CD4-positive, alpha-beta T cell treated with Interleukin-6 at 100 ng/mL for 8 hours (primary cell): ENCODE measurements at places on chromosomes 1 and 21.

GRCh38 chr1:207868774-207869721 lies 41.9 kb downstream of the CD34 start:
- peak; percentile 62 for DNase-seq

DNA sequence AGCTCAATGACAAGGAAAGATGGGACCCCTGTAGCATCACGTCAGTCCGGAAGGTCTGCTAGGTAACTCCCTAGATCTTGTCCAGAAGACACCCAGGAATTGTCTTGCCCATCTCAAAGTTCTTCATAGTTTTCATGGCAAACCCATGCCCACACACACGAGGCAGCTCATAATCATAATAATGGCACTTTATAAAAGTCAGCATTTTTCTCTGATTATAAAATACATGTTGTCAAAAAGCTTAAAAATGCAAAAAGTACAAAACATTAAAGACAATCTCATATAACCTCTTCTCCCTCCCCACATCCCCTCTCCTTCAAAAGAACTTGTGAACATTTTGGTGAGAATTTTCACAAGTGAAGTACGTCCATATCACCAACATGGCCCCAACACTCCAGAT lies 30.8 kb downstream of the EPHX1 start:
- no peak for DNase-seq

- peak; percentile 30 for DNase-seq
Measured at GRCh38 chr1:25474439-25475047, 43.8 kb downstream of the MACO1 start.

- no peak for DNase-seq
Measured at GRCh38 chr1:23530087-23530746, 816 bp downstream of the E2F2 start.

DNA sequence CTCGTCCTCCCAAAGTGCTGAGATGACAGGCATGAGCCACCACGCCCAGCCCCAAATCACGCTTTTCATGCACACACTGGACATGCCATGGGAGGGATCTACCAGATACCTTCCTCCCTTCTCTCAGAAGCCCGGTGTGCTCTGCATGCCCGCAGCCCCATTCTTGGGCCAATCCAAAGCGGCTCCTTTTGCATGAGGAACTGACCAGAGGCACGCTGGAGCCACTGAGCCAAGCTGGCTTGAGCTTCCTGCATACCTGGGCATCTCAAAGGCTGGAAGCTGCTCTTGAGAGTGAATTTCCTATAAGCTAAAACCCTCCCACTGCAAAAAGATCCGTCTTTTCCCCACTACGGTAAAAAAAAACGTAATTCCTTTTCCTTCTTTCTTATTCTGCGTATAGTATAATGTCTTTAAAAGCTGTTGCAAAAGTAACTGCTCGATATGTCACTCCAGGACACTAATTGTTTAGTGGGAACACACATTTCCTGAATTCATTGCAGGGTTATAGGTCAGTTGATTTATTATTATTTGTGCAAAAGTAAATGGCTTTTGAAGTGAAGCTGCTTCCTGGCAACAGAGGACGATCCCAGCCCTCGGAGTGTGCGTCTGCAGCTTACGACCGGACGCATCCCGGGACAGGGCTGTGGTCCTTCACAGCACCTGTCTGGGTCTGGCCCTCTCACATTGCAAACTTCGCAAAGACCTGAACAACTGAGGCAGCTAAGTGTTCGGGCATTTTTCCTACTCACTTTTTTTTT lies 61.8 kb upstream of the ETS2 start:
- DNase-seq, result no peak

- no peak for DNase-seq
Measured at GRCh38 chr1:197911857-197912696, 5.1 kb upstream of the LHX9 start.

DNA sequence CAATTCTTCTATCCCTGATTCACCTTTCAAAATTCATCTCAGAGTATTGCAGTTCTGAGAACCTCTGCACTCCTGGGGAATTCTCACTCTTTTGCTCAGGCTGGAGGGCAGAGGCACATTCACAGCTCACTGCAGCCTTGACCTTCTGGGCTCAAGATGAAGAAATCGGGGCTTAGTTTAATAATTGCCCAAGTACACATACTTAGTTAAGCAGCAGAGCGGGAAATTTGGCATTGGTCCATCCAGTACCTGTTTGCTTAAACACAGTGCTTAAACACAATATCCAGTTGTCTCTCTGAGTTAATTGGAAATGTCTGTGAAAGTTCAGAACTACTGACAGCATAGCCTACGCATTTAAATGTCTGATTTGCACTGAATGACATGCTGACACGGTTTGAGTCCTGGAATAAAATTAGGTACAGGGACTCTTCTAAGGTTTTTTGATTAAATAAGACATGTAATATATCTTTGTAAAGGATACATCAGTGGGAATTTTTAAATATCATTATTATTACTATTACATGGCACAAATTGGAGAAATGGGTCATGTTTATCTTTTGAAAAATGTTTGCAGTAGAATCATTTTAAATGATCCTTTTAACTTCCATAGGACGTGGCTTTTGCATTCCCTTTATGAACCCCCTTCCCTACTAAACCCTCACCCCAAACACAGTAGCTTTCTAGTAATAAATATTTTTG lies 337.4 kb downstream of the SRGAP2C start:
- DNase-seq, result no peak

DNA sequence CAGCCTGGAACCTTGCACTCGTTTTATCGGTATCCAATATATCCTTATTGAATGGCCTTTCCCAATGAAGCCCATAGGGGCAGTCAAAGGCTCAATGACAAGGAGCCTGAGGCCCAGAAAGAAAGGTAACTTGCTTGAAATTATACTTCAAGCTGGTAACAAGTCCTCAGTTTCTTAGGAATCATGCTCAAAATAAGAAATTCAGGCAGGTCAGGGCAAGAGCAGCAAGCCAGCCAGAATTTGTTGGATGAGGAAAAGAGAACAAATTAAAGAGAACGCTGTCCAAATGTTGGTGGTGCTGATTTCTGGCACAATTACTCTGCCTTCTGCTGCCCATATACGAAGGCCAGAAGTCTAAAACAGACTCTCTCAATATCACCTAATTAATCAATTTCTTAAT lies 77.6 kb downstream of the DDX20 start:
- no peak for DNase-seq

DNA sequence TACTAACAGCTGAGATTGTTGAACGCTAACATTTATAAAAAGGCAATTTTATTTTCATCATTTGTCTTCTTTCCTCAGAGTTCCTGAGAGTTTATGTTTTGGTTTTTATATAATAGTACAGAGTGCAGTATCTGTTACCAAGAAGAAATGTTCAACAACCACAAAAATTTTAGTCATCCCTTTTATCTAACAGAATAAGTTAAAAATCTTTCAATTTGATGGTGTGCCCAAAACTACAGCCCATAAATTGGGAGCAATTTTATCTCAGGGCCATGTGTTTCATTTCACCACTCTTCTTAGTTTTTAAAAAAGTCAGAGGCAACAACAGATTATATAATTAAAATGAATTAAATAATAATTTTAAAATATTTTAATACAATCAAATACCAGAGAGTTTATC lies 37.1 kb downstream of the NEXN start:
- DNase-seq, result no peak

GRCh38 chr1:33465316-33465715 lies 7.1 kb upstream of the ZSCAN20 start:
- DNase-seq, result no peak

DNA sequence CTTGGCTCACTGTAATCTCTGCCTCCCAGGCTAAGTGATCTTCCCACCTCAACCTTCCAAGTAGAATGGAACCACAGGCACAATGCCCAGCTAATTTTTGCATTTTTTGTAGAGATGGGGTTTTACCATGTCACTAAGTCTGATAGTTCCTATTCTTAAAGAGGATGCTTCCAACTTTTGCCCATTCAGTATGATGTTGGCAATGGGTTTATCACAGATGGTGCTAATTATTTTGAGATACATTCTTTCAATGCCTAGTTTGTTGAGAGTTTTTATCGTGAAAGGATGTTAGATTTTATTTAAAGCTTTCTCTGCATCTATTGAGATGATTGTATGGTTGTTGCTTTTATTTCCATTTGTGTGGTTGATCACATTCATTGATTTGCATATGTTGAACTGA lies 103.9 kb downstream of the SLC44A5 start:
- no peak for DNase-seq

DNA sequence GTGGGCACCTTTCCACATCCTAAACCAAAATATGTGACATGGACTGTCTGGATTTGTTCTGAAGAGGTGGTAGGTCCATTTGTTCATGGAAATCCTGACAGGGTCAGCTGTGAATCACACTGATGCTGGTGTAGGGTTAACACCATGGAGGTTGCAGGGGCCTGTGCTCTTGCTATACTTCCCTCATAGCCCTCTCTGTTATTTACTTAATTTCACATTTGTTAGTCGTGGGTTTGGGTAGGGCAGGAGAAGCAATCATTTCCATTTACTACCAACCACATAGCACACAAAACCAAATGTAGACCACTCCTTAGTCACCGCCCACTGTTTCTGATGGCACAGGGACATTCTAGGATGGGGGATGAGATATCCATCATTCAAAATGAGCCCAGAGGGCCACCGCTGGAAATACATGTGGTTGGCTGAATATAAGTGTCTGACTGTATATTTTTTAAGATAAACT lies 61.8 kb upstream of the POU2F1 start:
- DNase-seq, result no peak

GRCh38 chr1:230279583-230279945 lies 146.6 kb downstream of the PGBD5 start:
- DNase-seq, result no peak

GRCh38 chr1:181174861-181175260 lies 86.4 kb downstream of the IER5 start:
- no peak for DNase-seq

- DNase-seq, result no peak
Measured at GRCh38 chr1:109762821-109763645, 690 bp downstream of the EPS8L3 start.

- no peak for DNase-seq
Measured at GRCh38 chr1:3162322-3162882, 93.4 kb downstream of the PRDM16 start.
